ENCODE measurements at places on chromosomes 7 and 10.

GRCh38 chr10:44344727-44345126, 40.2 kb downstream of the CXCL12 start:
- DNase-seq = no peak

DNA sequence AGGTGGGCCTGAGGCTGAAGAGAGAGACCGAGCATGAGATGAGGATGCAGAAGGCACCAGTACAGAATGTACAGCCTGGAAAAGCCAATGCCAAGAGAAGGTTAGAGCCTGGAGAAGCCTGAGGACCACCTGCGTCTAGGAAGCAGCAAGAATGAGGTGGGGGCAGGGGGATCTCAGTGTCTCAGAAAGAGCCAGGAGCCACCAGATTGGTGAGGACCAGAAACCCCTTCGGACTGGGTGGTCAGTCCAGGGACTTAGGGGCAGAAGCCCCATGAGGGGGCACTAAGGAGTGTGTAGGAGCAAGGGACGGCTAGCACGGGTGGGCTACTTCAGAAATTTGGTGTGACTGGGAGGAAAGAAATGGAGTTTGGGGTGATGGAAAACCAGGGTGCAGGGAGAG, 205.9 kb upstream of the RNF32 start:
- DNase-seq = no peak

- DNase-seq = no peak
Observed at GRCh38 chr10:74194999-74195398, 44.0 kb downstream of the ADK start.

DNA sequence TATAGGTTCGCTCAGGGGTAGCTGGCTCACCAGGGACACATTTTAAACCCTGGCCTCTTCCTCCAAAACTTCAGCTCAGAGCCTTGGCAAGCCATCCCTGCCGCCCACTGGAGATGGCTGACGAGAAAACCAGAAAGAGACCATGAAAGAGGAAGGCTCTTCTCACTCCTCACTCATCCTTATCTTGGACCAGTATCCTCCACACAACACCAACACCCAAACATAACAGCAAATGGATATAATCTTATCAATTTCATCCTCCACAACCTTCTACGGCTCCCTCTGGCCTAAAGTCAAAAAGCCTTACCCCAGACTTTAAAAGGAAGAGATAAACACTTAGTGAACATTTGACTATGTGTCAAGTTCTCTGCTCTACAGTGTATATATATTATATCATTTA, 26.9 kb downstream of the DLG5 start:
- no peak for DNase-seq

DNA sequence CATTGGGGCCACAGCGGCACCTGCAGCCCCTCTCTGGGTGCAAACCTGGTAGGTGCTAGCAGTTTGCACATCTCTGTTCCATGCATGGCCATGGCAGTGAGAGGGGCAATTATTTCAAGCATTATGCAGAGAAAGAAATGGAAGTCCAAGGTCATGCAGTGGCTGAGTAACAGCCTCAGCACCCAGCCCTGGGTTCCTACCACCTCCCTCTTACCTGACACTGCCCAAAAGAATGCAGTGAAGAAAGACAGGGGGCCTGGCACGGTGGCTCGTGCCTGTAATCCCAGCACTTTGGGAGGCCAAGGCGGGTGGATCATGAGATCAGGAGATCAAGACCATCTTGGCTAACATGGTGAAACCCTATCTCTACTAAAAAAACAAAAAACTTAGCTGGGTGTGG, 4.9 kb upstream of the CHST12 start:
- DNase-seq = no peak

GRCh38 chr10:30812018-30812851, 182.7 kb upstream of the LYZL2 start:
- DNase-seq = no peak

DNA sequence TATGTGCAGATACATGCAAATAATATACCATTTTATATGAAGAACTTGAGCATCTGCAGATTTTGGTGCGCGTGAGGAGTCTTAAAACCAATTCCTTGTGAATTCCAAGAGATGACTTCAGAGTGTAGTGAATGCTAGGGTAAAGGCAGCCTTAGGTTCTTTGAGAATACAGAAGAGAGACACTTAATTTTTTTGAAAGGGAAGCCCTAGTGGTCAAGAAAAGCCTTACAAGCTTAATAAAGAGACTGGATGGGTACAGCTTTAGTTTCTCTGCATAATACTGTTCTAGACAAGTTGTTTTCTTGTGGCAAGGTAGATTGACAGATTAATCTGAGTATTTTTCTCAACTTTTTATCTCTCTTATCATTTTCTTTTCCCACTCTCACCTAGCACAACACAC, 636.5 kb downstream of the DNAJB9 start:
- DNase-seq = no peak

- no peak for DNase-seq
Observed at GRCh38 chr7:41816111-41816510, 113.2 kb upstream of the INHBA start.

DNA sequence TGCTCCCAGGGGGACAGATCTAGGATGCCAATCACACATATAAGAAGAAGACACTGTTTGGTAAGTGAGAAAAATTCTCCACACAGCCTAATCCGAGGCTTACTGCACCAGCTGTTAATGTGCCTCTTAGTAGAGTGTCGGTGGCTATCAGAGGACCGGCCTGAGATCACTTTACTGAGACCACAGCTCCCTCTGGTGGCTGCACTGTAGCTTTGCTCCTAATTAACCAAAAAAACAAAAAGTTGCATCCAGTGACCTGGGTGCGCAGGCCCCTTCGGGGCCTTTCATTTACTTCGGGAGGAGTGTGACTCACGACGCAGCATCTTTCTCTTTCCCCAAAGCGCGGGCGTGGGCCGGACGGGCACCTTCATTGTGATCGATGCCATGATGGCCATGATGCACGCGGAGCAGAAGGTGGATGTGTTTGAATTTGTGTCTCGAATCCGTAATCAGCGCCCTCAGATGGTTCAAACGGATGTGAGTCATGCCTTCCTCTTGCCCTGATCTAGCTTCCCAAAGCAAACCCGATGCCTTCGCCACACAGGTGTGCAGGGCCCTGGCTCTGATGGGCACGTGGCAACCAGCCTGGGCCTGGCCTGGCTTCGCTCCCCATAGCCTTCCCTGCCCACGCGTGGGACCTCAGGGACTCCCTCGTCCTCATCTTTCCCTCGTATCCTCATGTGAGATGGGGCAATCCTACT, 56.7 kb downstream of the MKI67 start:
- DNase-seq = no peak

DNA sequence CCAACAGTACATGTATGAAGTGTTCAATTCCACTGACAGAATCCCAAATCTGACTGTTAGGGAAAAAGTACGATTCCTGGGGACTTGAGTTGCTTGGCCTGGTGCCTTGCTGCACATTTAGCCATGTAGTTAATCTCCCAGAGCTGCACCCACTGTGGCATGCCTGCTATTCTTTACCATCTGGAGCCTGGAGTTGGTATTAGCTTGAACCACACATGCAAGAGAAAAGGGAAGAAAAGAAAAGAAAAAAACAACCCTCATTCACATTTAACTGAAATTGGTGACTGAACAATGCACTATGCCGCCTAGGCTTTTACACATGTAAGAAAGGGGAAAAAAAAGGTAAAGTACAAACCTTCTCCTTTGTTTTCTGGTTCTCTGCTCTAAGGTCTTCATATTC, 26.1 kb downstream of the SHTN1 start:
- no peak for DNase-seq

DNA sequence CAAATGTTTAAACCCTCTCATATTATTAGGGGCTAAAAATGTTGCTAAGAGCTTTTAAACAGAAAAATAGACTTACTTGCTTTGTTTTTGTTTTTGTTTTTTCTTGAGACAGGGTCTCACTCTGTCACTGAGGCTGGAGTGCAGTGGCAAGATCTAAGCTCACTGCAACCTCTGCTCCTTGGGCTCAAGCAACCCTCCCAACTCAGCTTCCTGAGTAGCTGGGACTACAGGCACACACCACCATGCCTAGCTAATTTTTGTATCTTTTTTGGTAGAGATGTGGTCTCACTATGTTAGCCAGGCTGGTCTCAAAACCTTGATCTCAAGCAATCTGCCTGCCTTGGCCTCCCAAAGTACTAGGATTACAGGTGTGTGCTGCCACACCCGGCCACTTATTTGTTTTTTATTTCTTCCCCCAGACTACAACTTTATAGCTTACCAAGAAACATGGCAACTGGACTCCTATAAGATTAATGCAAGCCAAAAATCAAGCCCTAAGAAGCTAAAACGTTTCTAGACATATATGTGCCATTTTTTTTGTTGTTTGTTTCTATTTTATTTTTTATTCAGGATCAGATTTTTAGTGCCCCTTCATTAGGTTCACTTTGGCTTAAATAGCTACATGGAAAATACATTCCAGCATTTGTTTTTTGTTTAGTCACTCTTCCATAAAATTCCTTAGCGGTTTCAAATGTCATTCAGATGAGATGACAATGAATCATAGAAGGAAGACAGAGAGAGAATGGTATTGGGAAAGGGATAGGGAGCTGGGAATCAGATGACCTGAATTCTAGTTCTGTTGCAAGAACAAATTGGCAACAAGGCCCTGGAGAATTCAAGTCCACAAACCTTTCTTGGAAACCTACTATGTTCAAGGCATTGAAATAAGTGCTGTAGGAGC, 163.4 kb upstream of the MKLN1 start:
- no peak for DNase-seq

- no peak for DNase-seq
Observed at GRCh38 chr7:36949711-36950600, 225.7 kb upstream of the AOAH start.

DNA sequence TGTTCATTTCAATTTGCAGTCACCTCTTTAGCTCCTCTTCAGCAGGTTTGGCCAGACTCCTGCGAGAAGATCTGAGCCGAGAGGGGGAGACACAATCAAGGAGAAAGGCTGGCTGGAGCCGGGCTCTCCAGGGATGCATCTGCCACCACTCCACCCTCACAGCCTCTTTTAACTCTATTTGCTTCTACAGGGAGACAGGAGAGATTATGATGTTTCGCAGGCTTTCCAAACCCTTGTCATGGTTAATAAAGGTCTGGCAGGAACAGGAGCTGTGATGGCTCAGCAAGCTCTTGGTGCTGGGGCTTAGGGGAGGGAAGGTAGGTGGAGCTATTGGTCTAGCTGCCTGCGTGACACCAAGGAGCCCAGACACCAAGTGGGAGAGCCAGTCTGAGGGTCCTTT, 448.1 kb upstream of the PODXL start:
- DNase-seq = no peak

GRCh38 chr7:158160199-158160598, 427.4 kb downstream of the PTPRN2 start:
- DNase-seq = no peak

GRCh38 chr7:80453699-80454340, 58.0 kb downstream of the GNAT3 start:
- DNase-seq = no peak

DNA sequence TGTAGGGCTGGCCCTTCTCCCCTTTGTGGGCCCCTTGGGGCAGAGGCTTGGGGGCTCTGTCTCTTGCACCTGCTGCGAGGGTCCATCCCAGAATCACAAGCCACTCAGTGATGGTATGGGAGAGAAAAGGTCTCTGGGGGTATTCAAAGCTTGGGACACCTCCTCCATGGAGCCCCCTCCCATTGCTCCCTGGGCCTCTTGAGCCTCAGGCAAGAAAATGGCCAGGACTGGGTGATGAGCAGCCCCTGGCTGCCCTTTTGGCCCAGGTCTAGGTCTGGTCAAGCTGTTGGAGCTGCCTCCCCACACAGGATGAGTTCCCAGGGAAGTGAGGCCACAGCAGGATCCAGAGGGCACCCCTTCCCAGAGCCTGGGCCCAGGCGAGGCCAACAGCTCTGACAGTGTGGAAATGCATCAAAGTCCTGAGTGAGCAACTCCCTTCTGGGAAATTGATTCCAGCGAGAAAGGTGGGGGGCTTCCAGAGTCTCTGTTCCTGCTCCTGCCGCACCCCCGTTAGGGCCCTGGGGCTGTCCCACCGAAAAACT, 3.4 kb upstream of the MYL7 start:
- DNase-seq = no peak

DNA sequence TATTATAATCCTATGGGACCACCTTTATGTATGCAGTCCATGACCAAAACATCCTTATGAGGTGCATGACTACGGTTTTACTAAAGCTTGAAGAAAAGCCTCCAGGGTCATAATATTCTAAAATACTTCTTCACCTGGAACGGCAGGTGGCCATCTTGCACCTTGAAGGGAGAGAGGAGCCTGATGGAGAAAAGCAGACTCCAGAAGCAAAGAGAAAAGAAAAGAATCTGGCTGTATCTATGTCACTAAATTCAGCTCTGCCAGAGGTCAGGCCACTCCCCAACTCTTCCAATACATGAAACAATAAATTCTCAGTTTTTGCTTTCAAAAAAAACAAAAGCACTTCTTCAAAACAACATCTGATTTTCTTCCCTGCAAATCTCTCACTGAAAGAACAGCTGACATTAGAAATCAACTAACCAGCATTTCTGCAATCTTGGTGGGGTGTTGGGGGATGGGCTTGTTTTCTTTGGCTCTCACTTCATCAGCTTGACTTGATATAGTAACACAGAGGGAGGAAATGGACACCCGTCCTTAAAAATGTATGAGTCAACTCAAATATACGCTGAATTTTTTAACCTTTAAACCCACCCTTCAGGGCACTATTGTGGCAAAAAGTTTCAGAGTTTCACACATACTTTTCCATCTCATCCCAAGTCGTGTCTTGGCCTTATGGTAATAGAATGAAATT, 21.7 kb downstream of the HIBADH start:
- no peak for DNase-seq
